Stimulated activated CD4-positive, alpha-beta T cell treated with anti-CD3 and anti-CD28 coated beads, Interleukin-1b, Interleukin-23, amount 100 ng/mL, for 1 hour (primary cell): ENCODE measurements at places on chromosomes 5 and 9.

DNA sequence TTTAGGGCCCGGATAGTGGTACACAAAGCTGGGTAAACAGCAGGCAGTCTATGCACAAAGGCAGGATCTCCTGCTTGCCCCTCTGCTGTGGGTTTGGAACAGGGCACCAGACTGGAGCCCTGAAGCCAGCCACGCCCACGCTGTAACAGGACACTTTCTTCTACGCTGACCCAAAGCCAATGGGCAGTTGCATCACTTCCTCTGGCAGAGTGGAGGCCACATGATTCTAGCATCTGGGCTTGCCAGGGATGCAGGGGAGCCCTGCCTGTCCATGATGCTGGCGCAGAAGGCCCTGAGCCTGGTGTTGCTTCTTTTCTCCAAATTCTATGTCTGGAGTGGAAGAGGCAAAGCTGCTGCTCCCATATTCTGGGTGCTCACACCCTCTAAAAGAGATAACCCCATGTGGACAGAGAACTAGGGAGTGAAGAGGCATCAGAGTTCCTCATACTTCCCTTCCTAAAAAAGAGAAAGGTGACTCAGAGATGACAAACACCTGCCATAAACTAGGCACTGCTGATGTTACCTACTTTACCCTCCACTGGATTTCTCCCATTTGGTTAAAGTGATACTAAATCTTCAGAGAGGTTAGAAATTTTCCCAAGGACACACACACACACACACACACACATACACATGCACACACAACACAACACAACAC, 260.3 kb upstream of the KLF4 start:
- no peak for DNase-seq

DNA sequence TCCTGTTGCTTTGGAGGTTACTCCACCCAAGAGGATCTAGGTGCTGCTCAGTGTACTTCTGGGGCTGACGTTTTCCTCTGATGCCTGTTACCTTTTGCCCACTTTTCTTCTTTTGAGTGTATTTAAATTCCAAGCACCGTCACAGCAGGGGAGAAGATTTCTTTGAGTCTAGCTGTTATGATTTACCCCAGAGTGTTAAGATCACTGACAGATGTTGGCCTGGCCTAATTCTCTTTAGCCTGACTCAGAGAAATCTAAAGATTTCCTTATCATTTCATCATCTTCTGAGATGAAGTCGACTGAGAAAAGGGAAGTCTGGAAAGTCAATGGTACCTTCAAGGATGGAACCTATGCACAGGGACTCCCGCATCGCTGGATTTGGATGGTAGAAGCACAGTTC, 191.5 kb downstream of the FBXL7 start:
- no peak for DNase-seq

- DNase-seq: no peak
These were observed 328.6 kb downstream of the CYLC2 start for GRCh38 chr9:103323699-103324098.

- DNase-seq: no peak
These were observed 75.3 kb downstream of the NMUR2 start for GRCh38 chr5:152329761-152330283.

DNA sequence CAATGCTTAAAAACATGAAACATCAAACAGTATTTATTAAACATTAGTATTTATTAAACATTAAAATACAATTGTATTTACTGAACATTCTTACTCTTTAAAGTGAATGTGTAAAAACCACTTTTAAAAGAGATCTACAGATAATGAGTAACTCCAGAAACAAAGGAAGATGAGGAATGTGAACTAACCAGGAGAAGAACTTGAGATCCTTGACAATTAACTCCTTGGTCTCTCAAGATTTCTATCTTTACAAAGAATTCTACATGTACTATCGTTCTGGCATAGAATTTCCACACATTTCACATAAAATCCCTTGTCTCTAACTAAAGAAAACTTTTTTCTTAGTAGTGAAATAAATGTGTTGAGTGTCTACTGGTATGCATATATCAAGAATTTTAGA, 28.7 kb upstream of the IFNE start:
- DNase-seq: no peak

GRCh38 chr5:132237670-132238069, 10.0 kb upstream of the P4HA2 start:
- DNase-seq: no peak
